ENCODE measurements at places on chromosomes 6 and 20.

DNA sequence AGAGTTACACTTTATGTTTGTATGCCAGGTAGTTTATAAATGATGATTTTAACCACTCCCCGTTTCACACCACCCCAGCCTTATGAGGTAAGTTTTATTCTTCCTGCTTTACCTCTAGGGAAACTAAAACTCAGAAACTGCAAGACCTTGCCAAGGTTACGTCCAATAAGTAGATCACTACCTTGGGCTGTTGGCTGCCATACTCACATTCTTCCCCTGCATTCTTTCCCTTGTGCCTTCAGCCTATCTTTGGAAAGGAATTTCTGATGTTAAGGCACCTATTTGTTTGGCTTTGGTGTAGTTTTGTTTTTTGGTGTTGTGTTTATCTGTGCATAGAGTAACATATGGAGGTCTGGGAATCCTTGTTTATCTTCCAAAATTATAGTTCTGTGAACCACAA, 122.1 kb downstream of the UST start:
- no peak for DNase-seq

DNA sequence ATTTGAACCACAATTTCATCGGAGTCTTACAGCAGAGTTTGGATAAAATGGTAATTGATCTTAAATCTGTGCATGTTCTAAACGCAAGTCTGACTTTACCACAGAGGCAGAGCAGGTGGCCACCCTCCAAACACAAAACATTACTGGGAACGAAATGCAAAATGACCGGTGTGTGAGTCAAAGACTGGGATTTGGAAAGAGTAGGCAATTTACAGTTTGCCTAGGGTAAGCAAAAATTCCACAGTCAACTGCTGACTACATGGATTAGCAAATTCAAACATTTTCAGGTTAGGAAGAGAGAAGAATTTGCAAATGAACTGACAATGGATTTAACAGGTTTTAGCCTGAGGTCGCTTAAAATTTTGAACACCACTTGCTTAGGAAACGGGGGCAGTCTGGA, 444.4 kb downstream of the HDGFL1 start:
- DNase-seq: no peak

DNA sequence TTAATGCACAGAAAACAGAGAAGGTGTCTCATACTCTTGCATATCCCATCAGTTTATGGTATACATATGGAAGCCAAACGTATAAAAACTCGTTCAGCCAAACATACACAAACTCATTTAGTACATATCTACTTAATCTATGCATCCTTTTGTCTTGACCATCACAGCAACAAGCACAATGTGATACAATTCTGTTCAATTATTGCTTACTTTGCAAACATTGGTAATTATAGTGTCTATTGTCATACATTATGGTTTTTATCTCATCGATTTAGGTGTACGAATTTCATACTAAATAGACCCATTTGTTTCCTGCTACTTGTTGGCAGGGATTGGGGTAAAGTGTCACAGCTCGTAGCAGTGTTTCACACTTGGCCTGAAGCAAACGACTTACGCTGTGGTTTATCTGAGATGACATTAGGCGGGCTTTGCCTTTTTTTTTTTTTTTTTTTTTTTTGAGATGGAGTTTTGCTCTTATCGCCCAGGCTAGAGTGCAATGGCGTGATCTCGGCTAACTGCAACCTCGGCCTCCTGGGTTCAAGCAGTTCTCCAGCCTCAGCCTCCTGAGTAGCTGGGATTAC, 425.9 kb upstream of the JARID2 start:
- DNase-seq: no peak

GRCh38 chr20:1909097-1909496, 13.9 kb downstream of the SIRPA start:
- DNase-seq: no peak

GRCh38 chr20:45500022-45500421, 15.4 kb downstream of the SPINT3 start:
- DNase-seq: no peak

DNA sequence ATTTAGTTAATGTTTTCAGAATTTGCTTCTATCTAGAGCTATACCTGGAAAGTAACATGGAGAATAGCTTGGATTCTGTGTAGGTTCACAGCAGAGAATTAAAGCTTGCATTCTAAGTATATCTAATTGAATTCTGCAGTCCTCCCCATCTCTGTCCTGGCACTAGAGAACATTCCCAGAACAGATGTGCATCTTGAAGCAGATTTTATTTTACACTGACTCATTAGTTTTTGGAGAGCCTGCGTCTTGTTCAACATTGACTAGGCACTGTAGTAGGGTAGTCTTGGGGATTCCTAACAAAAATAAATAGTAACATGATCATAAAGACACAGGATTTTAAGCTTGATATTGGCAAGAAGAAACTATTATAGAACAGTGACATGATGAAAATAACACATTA, 36.2 kb upstream of the BAG2 start:
- no peak for DNase-seq

- no peak for DNase-seq
These were observed 181.9 kb downstream of the HAO1 start for GRCh38 chr20:7758406-7758805.

DNA sequence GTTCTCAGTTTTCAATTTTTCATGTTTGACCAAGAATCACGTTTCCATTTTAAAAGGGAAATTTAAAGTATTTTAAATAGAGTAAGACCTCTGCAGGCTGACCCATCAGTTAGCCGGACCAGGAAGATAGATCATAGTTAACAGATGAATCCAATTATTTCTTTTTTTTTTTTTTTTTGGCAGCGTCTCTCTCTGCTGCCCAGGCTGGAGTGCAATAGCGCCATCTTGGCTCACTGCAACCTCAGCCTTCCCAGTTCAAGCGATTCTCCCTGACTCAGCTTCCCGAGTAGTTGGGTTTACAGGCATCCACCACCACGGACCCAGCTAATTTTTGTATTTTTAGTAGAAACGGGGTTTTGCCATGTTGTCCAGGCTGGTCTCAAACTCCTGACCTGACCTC, 256.7 kb upstream of the CNR1 start:
- DNase-seq: no peak

GRCh38 chr6:13767121-13767808, 47.1 kb downstream of the MCUR1 start:
- DNase-seq: no peak

- DNase-seq: no peak
These were observed 144.8 kb upstream of the LAMA2 start for GRCh38 chr6:128738112-128738511.

DNA sequence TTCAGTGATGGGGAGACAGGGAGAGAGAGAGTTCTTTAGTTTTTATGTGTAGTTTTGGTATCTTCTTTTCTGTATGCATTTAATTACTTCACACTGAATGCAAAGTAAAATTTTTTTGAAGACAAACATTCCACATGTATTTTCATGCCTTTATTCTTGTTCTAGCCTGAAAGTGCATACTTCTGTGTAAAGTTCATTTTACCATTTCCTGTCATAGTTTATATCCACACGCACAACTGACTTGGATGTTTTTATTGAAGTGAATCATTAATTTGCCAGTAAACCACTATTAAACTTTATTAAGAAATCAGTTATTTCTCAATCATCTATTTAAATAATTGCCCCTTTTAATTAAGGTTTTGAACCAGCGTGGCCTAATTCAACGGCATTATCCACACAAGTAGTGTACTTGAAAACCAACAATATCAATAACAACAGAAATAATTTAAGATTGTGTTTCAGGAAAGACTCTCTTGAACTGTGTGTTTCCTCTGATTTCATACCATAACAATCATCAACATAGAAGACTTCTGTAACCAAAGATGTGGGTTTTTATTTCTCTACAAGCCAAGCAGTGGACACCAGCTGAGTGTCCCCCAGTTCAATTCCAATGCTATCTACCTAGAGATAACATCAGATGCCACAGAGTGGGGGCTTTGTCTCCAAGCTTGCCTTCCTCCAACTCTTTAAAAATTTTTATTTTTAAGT, 512.7 kb upstream of the JAG1 start:
- no peak for DNase-seq

DNA sequence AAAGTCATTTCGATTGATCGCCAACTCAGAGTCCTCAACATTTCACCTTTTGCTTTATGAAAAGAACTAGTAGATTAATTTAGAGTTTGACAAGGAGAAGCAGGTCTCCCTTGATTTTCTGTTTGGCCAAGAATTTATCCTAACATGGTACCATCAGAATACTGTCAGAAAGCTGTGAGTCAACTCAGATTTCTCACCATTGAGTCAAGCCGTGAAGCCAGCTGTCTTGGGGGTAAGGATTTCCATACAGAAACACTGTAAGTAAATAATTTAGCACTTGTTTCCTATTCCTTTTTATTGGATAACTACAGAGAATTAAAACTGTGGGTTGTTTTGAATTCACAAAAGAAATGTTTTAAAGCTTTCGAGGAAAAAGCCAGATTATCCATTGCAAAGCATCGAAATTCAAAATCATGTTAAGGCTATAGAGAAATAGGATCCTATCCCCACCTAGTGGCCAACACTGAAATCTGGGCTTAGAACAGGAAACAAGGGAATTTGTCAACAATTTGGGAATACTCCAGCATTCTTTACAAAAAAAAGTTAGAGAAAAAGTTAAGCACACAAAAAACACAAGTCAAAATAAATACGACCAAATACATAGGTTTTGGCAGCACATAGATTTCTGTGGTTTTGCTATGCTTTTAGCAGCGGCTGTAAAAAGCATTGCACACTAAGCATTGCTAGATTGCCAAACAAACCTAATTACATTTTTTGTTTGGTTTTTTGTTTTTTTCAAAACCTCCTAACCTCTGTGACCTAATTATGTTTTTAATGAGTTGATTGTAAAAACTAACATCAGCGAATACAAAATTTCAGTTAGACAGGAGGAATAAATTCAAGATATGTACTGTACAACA, 44.2 kb downstream of the COL11A2 start:
- DNase-seq: no peak

DNA sequence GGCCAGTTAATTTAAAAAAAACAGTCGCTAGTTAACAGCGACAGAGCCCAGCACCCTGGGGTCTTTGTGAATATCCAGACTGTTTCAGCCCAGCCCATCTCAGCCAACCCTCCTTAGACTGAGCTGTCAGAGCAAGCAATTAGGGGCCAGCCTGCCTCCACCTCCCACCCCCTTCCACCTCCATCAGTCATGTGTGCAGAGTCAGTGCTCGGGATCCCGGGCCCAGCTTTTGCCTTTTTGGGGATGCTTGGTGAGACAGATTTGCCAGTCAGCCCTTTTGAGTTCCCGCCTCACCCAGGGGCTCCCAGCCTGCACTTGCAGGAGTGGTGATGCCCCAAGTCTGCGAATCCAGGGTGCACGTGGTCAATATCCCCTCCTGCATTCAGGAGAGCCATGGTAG, 6.5 kb upstream of the FAM83D start:
- DNase-seq: no peak

Data from GM12892 (cell line).